IPS DF 6.9 (cell line): ENCODE measurements at places on chromosomes 1 and 21.

GRCh38 chr1:211037095-211037494, 96.9 kb downstream of the KCNH1 start:
- no peaks in the 10 kb centered on the region for H3K27me3 ChIP-seq
- no peak overlapping the region for H3K27ac ChIP-seq
- DNase-seq, result no peak
- H3K4me3 ChIP-seq, result no peak overlapping the region
- no peaks in the 10 kb centered on the region for H3K4me1 ChIP-seq

DNA sequence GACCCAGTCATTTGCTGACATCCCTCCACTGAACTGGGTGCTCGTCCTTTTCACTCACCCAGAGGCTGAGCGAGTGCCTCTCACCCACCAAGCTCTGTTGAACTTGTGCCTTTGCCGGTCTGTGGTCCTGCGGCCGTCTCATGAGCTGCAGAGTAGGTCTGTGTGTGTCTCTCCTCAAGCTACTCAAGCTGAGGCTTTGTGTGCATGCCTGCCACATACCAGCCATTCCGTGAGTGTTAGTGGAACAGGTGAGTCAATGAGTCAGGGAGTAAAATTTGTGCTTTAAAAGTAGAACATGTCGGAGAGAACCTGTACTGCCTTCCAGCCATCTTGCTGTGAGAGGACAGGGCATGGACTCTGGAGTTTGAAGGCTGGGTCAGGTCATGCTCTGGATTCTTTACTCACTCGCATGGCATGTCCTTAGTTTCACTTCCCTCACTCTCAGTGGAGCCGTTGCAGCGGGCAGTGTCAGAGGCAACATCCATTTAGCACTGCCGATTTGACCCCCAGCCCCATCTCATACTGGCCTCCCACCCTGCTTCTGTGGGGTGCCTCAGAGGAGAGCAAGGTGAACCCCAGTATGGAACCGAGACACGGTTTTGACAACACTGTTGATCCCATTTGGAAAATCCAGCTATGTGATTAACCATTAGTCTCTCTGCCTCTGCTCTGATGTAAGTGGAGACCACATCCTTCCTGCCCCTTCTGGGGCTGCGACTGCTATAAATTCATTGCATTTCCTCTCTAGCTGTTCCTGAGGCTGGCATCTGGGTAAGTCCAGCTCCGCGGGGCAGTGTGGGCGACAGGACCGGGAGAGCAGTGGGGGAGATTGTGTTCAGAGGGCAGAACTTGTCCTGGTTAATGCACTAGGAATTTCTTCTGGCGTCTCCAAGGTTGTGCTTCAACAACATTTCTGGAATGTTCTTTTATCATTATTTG, at the start of gene NLRP3:
TSS of gene NLRP3 (plus strand) at position 751 of the 939 bp plus-strand sequence. CDS start 2,628 bp downstream, outside the sequence.
- H3K4me1 ChIP-seq, result no peaks in the 10 kb centered on the region
- no peaks in the 10 kb centered on the region for H3K36me3 ChIP-seq
- no peak for DNase-seq
- no peak within 1 kb of the TSS for H3K27ac ChIP-seq
- no peak within 1 kb of the TSS for H3K4me3 ChIP-seq

DNA sequence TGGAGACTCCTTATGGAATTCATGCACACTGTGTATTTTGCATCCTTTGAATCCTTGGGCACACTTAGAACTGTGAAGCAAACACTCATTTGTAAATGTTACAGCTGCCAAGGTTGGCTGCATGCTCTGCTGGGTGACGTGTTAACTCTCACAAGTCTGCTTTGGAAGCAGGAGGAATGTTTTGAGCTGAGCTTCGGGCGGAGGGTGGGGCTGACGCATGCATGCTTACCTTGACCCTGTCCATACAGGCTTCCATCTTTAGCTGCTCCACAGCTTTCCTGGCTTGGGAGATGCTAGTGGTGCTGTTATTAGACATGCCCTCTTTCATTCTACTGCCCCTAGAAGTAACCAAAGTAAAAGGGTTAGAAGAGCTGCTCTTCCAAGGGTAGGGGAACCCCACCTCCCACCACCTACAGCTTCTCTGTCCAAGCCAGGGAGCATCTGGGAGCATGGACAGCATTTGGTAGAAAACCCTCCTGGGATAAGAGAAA, 66.0 kb downstream of the GNG4 start:
- no peak overlapping the region for H3K27ac ChIP-seq
- no peaks in the 10 kb centered on the region; the same call in 1 of the 2 replicates for H3K36me3 ChIP-seq
- H3K4me3 ChIP-seq, result no peak overlapping the region
- H3K4me1 ChIP-seq, result no peaks in the 10 kb centered on the region
- DNase-seq, result no peak

DNA sequence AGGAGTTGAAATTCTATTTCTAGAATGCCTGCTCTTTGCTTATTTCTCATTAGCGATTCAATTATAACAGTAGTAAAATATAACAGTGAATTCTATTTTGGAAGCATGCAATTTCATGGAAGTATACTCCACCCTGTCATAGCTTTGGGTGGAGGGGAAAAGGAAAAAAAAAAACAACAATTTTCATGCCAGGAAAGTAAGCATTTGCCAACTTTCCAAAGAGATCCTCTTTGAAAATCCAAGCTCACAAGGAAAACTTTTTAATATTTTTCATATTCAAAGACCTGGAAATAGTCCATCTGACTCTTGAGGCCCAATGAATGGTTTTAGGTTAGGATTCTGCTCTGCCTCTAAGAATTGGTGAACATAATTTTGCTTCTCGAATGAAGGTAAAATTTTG, 134.5 kb downstream of the PTPN14 start:
- H3K36me3 ChIP-seq, result no peaks in the 10 kb centered on the region
- no peaks in the 10 kb centered on the region for H3K27me3 ChIP-seq
- H3K4me1 ChIP-seq, result peaks cover 5% of the 10 kb centered on the region
- DNase-seq, result no peak

- no peaks in the 10 kb centered on the region for H3K27me3 ChIP-seq
- no peaks in the 10 kb centered on the region for H3K4me1 ChIP-seq
- H3K27ac ChIP-seq, result no peak overlapping the region
- no peak overlapping the region for H3K4me3 ChIP-seq
- DNase-seq, result no peak
These were observed 687.1 kb upstream of the NEGR1 start for GRCh38 chr1:72969461-72969860.

- no peaks in the 10 kb centered on the region for H3K36me3 ChIP-seq
These were observed 16.6 kb downstream of the C21orf91 start for GRCh38 chr21:17802572-17802971.

GRCh38 chr21:34545079-34545884, 33.3 kb upstream of the KCNE1 start:
- H3K27ac ChIP-seq, result no peak overlapping the region
- H3K4me3 ChIP-seq, result no peak overlapping the region
- no peak for DNase-seq

DNA sequence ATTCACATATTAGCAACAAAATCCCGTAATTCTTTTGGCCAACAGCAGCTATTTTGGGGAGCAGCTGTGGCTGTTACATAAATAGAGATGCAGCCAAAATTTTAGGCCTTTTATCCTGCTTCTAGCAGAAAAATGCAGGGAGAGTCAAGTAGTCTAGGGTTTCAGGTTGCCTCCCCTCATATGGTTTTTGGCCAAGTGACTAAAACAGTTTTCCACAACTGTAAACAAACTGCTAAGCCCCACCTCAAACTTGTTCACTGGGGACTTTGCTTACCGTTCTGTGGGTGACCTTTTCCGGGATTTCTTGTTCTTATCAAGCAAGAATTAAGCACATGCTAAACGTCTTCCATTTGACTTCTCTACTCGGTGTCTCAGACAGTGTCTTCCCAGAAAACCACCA, 133.4 kb downstream of the EDEM3 start:
- no peaks in the 10 kb centered on the region for H3K36me3 ChIP-seq
- H3K4me3 ChIP-seq, result no peak overlapping the region
- H3K27me3 ChIP-seq, result no peaks in the 10 kb centered on the region
- no peak for DNase-seq
- H3K4me1 ChIP-seq, result no peaks in the 10 kb centered on the region
